ENCODE measurements at places on chromosomes 5 and 9.

GRCh38 chr9:79985772-79986171 is 414.0 kb downstream of the TLE4 start:
- DNase-seq = no peak

DNA sequence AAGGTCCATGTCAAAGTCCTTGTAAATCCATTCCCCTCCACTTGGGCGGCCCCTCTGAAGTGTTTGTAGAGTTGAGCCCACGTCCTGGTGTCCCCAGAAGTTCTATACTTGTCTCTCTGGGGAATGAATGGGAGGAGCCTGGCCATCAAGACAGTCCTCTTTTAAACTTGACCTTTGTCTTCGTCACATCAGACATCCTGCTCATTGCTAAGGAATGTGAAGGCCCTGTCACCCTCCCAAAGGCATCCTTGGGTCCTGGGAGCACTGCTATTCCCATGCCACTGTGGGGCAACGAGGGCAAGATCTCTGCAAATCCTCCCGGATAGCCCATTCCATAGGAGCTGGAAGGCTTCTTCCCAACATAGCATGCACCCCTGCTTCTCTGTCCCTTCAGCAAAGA is 235.5 kb downstream of the SLIT3 start:
- no peak for DNase-seq

- DNase-seq = no peak
Measured at GRCh38 chr5:139898981-139899380, 103.4 kb downstream of the PSD2 start.

GRCh38 chr5:124561451-124561850 is 185.0 kb downstream of the ZNF608 start:
- DNase-seq = no peak

DNA sequence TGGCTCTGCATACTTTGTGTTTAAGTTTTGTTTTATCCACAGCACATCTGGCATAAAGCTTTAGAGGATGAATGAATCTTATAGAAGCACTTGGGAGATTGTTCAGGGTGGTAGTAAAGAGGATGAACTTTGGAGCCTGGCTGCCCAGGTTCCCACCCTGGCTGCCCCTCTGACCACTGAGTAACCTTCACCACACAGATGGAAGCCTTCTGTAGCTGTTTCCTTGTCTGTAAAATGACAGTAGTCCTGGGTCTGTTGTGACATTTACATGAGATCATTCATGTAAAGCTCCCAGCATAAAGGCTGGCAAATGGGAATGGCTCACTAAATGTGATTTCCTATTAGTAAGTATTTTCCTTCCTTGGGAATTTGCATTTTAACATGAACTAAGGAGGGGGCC is 85.7 kb upstream of the FAM169A start:
- no peak for DNase-seq

DNA sequence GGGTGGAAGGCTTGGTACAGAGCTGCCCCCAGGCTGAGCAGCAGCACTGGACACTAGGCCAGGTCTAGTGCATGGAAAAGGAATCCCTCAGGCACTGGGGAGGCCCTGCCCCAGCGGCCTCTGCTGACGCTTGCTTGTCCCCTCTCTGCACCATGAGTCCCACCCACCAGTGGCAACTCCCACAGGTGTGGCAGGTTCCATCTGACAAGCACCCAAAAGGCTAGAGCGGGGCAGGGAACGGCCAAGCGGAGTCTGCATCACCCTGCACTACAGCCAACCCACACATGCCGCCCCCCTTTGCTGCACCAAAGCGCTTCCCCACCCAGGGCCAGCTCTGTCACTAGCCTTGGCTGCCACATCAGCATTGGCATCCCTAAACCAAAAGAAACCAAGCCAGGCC is 115.2 kb upstream of the SARDH start:
- no peak for DNase-seq

- no peak for DNase-seq
Measured at GRCh38 chr5:173671121-173671949, 54.9 kb upstream of the BOD1 start.

DNA sequence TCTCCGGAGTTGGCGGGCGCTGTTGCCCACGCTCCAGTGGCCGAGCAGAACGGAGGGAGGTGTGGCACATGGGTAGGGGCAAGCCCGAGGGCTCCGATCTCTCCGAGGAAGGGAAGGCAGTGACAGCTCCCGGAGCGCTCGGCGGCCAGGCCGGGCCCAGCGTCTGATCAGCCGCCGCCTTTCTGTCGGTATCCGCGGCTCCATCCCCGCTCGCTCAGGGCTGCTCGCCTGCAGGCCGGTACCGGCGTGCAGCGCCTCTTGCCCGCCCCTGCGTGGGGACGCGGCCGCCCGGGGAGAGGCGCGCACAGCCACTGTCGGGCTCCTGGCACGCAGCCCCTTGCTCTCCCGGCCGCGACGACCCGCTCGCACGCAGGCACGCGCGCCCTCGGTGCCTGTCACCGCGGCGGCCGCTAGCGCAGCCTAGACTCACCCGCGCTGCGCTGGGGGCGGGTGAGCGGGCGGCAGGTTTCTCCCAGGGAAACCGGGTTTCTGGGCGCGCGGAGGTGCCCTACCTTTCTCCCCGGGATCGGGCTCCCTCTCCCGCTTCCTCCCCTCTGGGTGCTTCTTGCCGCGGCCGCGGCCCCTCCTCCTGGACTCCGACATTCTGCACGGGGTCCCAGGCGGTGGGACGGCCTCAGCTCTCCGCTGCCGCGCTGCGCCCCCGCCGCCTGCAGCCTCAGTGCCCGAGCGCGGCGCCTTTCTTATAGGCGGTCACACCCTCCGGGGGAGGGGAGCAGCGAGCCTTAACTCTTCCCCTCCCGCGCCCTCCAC is 108.4 kb downstream of the PSD2 start:
- no peak for DNase-seq

GRCh38 chr5:143837306-143837848 is 25.4 kb downstream of the HMHB1 start:
- peak; percentile 63 for DNase-seq
